ENCODE measurements at places on chromosomes 6 and 20.

DNA sequence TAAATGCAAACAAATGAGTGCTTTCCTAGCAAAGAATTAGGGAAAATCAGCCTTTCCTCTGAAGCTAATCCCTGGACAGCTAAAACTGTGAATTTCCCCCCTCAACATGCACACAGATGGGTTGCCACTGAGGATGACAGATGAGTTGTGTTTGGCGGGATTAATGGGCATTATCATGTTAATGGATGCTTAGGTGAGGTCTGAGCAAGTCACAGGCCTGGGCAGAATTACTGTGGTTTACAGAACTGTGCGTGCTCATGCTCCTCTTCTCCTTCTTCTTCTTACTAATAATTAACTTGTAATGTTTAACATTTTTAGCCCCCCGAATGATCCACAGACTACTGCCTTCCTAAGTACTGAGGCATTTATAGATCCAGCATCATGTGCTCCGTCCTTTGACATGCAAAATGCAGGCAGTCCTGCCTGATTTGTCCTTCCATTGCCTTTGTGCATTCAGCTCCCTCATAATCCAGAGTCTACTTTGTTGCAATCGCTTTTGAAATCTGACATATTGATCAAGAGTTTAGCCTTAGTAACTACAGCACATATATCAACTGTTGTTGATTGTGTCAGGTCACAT lies 753.4 kb upstream of the MMS22L start:
- no peak for DNase-seq

- DNase-seq, result no peak
Observed at GRCh38 chr6:16440636-16441212, 202.3 kb downstream of the GMPR start.

- DNase-seq, result no peak
Observed at GRCh38 chr6:158782432-158783166, 36.6 kb downstream of the EZR start.

- DNase-seq, result no peak
Observed at GRCh38 chr6:157668713-157669112, 154.3 kb upstream of the SNX9 start.

DNA sequence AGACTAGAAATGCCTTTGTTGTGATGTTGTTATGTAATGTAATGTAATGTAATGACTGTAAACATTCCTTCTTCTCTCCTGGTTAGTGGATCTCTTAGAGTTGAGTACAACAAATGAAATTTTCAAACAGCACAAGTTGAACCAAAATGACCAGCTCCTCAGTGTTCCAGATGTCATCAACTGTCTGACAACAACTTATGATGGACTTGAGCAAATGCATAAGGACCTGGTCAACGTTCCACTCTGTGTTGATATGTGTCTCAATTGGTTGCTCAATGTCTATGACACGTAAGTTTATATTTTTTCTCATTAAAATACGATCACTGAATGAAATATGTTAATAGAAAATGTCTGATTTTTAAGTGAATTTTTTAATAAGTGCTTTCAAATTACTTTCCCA lies 496.7 kb downstream of the UTRN start:
- no peak for DNase-seq

- no peak for DNase-seq
Observed at GRCh38 chr20:63656451-63656850, 1.7 kb upstream of the RTEL1 start.

Data from stimulated activated CD8-positive, alpha-beta memory T cell treated with anti-CD3 and anti-CD28 coated beads, Interleukin-7, amount 100 ng/mL, for 48 hours (primary cell).